ENCODE measurements at places on chromosomes 1 and 21.

DNA sequence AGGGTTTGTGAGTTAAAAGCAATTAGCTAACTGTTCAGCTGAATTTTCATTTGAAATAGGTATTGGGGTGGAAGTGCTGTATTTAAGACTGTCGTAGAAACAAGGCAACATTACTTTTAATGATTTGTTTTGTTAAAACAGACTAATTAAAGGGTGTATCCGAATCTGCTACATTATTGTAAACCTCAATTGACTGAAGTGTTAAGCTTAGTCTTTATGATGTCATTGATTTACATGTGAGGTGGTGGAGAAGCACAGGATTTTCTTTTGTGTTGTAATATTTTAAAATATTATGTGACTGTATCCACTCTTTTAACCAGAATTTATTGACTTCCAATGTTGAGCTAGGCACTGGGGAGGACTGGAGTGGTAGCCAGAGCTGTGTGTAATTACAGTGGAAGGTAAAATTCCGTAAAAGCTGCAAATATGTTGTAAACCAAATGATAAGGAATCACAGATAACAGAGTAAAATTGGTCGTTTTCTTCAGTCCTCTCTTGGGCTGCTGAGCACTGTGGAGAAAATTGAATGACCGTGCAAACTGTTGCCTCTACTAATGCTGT is 1.6 kb downstream of the HOOK1 start:
- DNase-seq, result no peak

DNA sequence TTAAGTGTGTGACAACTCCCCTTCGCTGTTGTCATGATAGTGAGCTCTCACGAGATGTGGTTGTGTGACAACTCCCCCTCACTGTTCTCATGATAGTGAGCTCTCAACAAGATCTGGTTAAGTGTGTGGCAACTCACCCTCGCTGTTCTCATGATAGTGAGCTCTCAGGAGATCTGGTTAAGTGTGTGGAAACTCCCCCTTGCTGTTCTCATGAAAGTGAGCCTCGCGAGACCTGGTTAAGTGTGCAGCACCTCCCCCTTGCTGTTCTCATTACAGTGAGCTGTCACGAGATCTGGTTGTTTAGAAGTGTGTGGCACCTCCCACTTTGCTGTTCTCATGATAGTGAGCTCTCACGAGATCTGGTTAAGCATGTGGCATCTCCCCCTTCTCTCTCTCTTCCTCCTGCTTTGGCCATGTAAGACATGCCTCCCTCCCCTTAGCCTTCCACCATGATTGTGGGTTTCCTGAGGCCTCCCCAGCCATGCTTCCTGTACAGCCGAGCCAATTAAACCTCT is 25.1 kb upstream of the LSS start:
- no peak for DNase-seq

DNA sequence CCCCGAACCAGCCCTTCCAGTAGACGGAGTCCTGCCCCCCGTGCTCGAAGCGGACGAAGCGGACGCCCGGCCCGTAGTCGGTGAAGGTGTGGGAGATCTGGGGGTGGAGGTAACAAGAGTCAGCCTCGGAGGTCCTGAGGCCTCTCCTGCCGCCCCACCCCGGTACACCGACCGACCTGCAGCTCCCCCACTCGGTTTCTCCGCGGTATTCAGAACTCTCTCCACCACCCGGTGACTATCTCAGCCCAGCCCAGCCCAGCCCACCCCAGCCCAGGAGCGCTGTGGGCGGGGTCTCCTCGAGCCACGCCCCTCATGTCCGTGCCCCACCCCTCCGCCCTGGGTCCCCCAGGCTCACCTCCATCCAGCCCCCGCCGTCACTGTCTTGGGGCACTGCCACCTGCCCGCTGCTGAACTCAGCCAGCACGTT is 5.5 kb downstream of the FBXO2 start:
- DNase-seq, result no peak

GRCh38 chr1:173573596-173573995 is 29.3 kb downstream of the SLC9C2 start:
- DNase-seq, result no peak

GRCh38 chr1:183912265-183912886 is 107.5 kb downstream of the RGL1 start:
- no peak for DNase-seq

- no peak for DNase-seq
Measured at GRCh38 chr1:241396747-241397681, 40.0 kb upstream of the RGS7 start.

- DNase-seq, result peak; percentile 8
Measured at GRCh38 chr1:61724506-61724812, 482 bp downstream of the TM2D1 start.

DNA sequence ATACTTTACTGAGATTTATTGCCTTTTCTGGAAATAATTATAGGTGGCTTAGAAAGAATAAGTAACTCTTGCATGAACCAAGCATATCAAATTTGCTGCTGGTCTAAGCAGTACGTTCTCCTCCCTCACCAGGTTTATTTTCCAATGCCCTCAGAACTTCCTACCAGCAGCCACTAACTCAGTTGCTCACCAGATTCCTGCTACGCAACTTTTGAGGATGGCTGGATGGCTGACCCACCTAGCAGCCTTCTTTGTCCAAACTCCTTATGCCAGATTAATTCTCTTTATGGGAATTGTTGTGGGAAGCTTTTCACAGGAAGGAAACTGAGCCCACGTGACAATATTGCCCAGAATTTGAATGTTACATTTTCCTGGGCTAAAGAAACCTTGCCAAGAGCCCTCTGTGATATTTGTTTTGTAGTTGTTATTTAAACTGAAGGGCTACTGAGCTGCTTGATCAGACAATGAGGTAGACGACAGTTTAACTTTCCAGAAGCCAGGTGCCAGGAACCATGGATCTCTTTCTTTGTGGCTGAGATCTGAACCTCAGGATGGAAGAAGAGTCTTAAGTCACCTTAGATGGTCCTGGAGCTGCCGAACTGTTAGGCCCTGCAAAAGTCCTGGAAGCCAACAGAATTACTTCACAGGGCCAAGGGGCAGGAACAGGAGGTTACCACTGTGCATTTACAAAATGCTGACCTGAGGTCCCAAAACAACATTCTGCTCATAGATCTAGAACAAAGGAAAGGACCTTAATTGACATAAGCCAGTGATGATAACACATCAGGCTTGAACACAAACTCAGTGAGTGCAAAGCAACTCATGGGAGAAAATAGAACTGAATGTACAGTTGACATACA is 85.5 kb upstream of the ATP1A1 start:
- DNase-seq, result no peak

DNA sequence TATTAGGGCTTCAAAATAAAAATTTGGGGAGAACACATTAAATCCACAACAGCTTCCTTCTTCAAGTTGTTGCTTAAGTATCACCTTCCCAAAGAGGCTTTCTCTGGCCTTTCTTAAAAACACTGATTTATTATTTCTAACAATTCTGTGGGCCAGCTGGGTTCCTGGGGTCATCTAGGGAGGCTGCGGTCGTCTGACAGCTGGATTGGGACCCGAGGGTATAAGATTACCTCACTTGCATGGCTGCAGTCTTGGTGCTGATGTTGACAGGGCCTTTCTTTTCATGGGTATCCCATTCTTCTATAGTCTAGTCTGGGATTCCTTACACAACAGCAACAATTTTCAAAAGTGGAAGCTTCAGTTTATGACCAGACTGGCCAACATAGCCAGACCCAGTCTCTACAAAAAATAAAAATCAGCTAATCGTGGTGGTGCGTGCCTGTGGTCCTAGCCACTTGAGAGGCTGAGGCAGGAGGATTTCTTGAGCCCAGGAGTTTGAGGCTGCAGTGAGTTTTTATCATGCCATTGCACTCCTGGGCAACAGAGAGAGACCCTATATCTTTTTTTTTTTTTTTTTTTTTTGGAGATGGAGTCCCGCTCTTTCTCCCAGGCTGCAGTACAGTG is 46.1 kb upstream of the ZNF326 start:
- no peak for DNase-seq

DNA sequence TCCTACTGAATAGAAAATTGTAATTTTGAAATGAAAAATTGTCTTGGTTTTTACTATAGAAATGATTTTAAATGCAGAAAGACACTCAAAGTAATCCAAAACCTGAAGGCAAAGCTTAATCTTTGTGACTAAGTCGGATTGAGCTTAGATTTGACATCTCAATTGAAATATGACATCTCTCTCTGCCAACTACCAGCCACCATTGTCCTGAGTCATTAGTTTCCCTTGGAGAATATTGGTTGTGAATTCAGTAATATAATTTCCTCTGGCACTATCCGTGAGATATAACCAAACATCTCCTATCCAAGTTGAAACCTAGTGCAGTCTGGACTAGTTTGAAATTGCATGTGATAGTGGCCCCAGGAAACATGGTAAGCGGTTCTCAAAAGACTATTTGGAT is 37.1 kb downstream of the PLA2G4A start:
- DNase-seq, result no peak

- peak; percentile 52 for DNase-seq
Measured at GRCh38 chr1:65148548-65149350, 746 bp downstream of the AK4 start.

DNA sequence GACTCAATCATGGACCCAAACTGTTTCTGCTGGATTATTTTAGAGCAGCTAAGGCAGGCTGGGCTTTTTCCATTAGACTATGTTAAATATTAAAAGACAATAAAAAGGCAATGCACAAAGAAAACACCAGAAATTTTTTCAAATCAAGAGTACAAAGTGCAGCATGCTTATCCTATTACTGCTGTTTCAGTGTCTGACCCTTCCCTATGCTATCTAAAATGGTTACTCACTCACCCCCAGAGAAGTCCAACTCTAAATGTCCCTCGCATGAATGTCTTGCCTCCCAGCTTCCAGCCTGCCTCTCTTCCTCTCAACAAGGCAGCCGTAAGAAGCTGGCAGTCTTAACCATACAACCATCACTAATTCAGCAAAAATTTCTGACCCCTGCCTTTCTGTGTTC is 108.7 kb upstream of the SYT6 start:
- DNase-seq, result no peak

DNA sequence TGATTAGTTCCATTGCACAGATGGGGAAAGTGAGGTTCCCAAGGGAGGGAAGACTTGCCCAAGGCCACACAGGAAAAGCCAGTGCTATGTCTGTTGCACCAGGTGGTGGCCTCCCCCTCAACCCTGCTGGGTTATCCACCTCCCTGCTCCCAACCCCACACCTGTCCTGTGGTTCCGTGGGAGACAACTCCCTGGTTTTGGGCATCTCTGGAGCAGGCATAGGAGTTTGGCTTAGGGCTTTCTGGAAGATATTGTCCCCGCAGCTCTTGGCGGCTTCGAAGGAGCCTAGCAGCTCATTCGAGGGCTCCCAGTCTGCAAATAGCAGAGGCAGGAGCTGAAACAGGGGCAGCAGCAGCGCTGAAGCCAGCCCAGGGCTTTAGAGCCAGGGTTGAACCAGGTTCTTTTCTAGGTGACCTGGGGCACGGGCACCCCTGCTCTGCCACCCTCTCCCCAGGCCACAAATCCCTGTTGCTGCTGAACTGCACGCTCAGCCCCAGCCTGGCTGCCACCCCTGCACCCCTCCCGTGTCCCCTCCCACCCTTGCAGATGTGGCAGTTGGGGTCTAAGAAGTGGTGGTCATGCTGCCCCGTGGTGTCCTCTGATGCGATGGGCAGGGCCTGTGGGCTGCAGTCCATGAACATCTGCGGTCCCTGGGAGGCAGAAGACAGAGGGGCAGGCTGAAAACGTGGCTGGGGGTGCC is 22.1 kb downstream of the SPOCD1 start:
- DNase-seq, result no peak

DNA sequence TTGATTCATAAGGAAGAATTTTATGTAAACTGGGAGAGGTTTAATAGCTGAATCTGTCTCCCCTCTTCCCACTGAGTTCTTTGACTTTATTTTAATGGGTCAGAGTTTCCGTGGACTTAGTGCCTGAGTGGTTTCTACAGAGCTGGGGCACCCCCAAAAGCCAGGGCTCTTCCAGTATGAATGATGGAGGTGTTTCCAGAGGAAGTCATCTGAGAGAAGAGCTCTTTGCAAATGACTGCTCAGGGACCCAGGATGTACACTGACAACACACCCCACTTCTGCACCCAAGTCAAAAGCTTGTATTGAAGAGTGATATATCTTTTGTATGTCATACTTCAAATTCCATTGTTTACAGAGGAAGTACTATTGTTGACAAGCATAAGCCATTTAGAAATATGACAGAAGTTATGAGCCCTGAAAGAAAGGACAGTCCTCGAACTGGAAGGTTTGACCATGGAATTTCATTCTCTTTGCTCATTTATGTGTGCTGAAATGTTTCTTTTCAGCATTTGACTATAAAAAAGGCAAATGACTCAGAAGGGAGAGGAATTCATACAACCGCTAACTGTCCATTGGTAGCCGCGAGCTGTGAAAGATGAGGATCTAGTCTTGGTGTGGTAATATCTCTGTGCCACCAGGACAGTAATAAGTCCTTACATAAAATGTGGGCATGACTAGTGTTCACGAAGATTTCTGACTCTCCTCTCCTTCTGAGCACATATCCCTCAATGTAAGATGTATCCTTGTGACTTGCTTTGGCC is 25.4 kb upstream of the LMX1A start:
- peak; percentile 67 for DNase-seq

DNA sequence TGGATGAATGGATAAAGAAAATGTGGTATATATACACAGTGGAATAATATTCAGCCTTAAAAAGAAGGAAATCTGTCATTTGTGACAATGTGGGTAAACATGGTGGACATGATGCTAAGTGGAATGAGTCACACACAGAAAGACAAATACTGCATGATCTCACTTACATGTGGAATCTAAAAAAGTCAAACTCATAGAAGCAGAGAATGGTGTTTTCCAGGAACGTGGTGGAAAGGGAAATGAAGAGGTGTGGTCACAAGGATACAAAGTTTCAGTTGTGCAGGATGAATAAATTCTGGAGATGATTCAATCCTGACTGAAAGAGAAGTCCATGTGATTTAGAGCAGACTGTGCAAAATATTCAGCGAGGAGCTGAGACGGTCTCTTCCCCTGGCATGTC is 56.6 kb downstream of the RYR2 start:
- DNase-seq, result no peak

- peak; percentile 67 for DNase-seq
Measured at GRCh38 chr1:19835578-19835977, 20.5 kb upstream of the RNF186 start.

DNA sequence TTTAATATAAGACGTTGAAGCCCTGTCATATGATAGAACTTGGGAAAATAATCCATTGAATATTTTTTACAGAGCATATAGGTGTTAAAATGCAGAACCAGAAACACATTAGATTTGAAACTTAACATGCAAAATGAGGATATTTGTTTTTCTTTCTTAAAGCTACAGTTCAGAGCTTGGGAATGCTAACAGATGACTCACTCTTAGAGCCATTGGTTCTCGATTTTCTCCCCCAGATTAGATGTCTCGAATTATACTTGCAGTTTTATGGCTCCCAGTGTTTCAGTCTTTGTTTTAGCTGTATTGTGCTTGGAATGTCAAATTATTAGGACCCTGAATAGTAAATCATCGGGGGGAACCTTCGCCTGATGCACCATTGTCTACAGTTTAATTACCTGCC is 575.7 kb upstream of the ZP4 start:
- DNase-seq, result no peak

- DNase-seq, result peak; percentile 17
Measured at GRCh38 chr1:228013935-228014930, 7.4 kb downstream of the WNT3A start.

GRCh38 chr1:186978596-186979556 is 150.1 kb downstream of the PLA2G4A start:
- DNase-seq, result no peak

- DNase-seq, result peak; percentile 75
Measured at GRCh38 chr1:209405183-209405814, 178.2 kb upstream of the CAMK1G start.

- peak; percentile 56 for DNase-seq
Measured at GRCh38 chr1:36119456-36119855, 5.6 kb downstream of the COL8A2 start.

- peak; percentile 89 for DNase-seq
Measured at GRCh38 chr1:93810316-93810715, 68.7 kb downstream of the DNTTIP2 start.
